Stimulated activated CD4-positive, alpha-beta T cell treated with anti-CD3 and anti-CD28 coated beads, Interleukin-1b, Interleukin-23, amount 100 ng/mL, for 1 hour (primary cell): ENCODE measurements at places on chromosomes 13 and 19.

DNA sequence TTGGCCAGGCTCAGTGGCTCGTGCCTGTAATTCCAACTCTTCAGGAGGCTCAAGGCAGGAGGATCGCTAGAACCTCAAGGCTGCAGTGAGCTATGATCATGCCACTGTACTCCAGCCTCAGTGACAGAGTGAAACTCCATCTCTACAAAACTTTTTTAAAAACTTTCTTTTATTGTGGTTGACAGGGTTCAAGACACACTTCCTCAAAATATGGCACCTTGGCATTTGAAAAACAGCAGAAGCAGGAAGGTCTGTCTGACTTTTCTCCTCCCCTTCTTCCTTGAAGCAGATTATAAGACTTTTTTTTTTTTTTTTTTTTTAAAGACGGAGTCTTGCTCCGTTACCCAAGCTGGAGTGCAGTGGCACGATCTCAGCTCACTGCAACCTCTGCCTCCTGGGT, 100.3 kb downstream of the TM9SF2 start:
- DNase-seq, result no peak

DNA sequence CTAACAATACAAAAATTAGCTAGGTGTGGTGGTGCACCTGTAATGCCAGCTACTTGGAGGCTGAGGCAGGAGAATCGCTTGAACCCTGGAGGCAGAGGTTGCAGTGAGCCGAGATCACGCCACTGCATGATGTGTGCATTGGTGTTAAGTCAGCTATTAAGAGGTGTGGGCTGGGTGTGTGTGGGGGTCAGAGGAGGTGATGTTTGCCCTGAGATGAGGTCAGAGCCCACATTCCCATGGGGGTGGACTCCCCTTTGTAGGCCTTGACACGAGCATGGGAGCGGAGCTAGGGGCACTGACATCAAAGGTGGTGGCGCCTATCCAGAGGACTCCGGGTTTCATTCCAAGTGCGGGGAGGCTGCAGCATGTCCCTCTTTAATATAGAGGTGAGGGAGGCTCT, 34.6 kb upstream of the LDLR start:
- DNase-seq, result no peak

GRCh38 chr19:14368011-14368513, 13.2 kb upstream of the ADGRE5 start:
- DNase-seq, result no peak

DNA sequence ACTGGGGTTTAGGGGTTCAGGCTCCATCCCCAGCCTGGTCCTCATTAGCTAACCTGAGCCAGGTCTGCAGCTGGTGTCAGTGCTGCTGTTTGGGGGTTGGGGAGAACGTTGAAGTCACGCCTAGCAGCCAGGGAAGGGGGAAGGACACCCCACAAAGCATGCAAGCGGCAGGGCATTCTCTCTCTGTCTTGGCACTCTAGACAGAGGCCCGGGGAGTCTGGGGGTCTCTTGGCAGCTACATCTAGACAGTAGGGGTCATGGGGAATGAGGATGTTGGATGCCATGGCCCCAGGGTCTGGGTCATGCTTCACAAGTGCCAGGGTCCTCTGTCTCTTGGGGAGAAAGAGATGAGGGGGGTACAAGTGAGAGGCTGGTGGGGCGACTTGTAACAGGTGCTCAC, 2.6 kb downstream of the ERICH4 start:
- no peak for DNase-seq

GRCh38 chr13:52411629-52412028, 5.7 kb upstream of the THSD1 start:
- DNase-seq, result no peak

GRCh38 chr19:36894849-36895383, 21.2 kb downstream of the ZNF829 start:
- no peak for DNase-seq

DNA sequence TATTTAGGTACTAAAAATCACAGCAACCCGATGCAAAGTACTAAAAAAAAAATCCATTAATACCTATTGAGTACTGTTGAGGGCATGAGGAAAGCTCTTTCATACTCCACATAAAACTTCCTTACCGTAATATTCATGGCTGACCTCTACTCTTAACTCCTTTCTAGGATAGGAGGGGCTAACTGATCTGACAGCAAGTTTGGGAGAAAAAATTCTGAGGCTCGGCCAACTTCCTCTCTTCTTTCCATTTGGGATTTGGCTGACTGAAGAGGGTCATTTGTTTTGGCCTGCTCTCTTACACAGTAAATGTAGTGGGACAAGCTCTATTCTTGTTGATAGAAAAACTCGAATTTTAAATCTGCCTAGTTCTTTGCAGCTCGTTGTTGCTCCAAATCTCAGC, 9.4 kb upstream of the USPL1 start:
- no peak for DNase-seq

DNA sequence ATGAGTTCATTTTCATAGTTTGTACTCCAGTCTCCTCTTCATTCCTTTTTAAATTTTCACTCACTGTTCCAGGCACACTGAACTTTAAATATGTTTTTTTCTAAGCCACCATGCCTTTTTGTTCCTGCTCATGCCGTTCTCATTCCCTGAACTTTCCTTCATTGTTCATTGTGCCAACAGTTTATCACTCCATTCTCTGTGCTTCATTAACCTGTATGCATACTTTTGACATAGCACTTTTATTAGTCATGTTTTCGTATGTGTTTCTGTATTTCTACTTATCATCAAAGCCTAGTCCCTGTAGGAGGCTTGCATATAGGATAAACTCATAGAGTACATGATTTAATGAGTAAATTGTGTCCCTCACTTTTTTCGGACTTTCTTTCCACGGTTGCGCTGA, 65.3 kb downstream of the PCDH20 start:
- DNase-seq, result no peak

GRCh38 chr13:93183302-93183701, 43.3 kb upstream of the GPC6 start:
- no peak for DNase-seq

GRCh38 chr13:29474991-29475390, 120.5 kb downstream of the SLC7A1 start:
- DNase-seq, result no peak

- DNase-seq, result no peak
Measured at GRCh38 chr19:15169541-15170285, 31.1 kb downstream of the NOTCH3 start.

DNA sequence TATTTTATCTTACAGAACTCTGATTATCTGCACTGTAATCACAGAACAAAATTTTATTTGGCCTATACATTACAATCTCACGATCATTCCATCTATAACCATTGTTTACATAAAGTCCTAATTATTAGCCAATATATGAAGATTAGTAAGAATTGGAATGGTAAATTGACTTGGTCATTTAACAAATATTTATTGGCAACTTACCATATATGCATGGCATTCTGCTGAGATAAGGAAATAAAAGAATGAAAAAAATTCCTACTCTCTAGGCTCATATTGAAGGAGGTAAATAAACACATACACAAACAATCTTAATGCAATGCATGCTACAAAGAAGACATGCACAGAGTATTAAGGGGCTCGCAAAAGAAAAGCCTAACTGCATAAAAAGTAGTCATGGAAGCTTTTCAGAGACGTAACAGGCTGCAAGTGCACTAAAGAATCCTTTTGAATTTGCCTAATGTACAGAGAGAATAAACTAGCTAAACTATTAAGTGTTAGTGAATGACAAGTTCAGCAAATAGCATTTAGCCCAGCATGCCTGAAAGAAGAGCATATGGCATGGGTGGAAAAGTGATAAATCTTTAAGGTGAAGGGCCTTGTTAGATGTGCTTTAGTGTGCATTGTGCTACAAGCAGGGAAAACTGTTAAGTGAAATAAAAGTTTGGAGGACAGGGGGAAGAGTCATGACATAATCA, 1131.1 kb downstream of the PCDH9 start:
- DNase-seq, result no peak

GRCh38 chr13:21316376-21316775, 139.9 kb downstream of the MRPL57 start:
- no peak for DNase-seq

GRCh38 chr19:5536337-5536894, 31.3 kb downstream of the TINCR start:
- DNase-seq, result no peak

DNA sequence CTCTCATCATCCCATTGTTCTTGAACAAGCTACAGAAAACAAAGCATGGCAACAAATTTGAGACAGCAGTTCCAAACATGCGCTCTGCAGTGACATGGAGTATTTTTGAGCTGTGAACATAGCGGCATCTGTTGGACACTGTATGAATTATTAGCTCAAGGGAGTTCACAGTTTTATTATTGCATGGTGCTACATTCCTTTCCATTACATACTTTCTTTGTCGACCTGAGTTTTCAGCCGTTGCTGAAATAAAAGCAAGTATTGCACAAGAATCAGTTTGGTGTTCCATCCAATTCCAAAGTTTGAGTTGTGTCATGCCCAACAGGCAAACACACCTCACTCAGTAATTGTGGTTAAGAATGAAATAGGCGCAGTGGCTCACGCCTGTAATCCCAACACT, 30.1 kb upstream of the METTL21C start:
- no peak for DNase-seq

DNA sequence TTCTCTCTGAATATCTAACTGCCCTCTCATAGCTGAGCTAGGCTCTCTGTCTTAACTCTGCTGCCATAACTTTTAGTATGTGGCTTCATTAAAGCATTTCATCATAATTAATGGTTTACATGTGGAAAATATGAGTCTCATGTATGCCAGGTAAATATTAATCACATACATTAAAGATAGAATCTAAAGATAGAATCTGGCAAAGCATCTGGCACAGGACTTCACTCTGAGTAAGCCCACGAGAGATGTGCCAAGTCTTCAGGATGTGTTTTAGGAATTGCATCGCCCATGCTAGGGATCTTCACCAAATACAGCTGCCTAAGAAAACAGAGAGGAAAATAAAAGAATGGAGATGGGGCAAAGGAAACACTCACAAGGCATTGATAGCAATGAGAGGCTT, 285.8 kb downstream of the DIAPH3 start:
- DNase-seq, result no peak

GRCh38 chr13:18998389-18998788, 183.2 kb downstream of the TUBA3C start:
- DNase-seq, result no peak

DNA sequence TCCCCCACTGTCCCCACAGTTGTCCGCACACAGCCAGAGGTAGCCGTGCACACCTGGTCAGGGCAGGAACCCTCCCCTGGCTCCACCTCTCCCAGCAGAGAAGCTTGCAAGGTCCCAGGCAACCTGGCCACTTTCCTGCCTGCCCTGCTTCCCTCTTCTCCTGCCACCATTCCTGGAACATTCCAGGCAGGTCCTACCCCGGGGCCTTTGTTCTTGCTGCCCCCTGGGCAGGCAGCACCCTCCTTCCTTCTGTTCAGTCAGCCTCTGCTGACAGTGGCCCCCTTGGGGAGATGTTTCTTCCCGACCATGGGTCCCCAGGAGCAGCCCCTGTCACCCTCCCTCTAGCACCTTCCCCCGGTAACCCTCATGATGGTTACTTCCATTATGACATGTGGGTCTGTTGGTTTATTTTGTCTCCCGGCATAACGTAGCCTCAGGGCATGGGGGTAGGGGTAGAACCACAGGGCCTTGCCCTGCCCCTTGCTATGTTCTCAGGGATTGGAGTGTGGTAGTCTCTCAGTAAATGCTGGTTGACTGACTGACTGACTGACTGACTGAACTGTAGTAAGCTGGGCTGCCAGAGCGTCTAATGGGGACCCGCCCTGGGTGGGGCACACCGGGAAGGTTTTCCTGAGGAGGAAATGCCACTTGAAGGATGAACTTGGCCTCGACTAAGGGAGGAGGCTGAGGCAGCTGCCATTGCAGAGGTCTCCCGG, 10.8 kb downstream of the PAK4 start:
- DNase-seq, result no peak

GRCh38 chr19:13100841-13101589, 1.6 kb downstream of the LYL1 start:
- no peak for DNase-seq

DNA sequence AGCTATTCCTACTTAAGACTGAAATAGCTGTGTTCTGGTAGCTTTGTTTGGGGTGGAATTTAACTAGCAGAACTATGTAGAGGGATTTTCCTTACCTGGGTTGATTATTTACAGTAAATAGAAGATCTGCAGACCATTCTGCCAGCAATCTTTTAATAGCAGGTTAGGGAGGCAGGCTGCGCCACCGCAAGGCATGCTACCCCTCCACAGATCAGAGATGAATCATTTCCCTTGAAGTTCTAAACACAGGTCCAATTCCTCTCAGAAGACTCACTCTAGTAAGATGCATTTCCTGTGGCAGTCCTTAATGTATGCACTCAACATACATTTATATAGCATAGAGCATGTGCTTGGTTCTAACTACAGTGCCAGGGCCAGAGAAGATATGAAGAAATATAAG, 109.0 kb downstream of the TNFRSF19 start:
- no peak for DNase-seq

DNA sequence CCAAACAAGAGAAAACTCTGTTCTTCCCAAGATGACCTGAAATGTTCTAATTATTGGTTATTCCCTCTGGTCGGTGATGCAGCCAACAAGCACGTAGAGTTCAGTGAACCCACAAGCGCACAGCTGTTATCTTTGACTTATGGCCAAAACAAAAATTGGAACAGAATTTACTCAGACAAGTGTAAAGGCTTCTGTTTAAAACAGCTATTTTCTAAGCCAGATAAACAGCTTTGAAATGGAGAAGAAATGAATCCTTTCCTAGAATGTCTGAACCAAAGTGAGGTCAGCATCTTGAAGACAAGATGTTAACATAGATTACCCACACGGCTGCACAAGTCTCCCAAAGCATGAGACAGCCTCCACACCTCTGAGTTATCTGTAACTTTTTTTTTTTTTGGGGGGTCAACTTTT, 669.2 kb downstream of the DIAPH3 start:
- no peak for DNase-seq

DNA sequence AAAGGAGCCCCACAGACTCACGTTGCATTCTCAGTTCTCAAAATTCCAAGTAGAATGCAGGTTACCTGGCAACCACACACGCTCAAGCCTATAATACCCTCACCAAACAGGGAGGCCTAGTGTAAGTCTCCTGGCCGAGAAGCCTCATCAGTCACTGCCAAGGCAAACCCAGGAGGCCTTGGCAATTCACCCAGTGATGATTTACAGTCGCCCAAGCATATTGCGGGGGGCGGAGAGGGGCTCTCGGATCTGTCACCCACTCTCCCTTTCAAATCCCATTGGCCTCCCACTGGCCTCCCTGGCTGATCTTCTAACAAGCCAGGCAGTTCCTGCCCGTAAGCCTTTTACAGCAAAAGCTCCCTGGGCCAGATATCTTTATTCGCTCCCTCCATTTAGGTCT, 1.1 kb downstream of the AKAP8L start:
- DNase-seq, result no peak
